Heart right ventricle (tissue), 16 donors: ENCODE measurements at places on chromosomes 3 and 15. TPM values are rescaled to one million over a fixed set of nuclear protein-coding genes. Genes with fewer than 3 reads are reported as not detected.

DNA sequence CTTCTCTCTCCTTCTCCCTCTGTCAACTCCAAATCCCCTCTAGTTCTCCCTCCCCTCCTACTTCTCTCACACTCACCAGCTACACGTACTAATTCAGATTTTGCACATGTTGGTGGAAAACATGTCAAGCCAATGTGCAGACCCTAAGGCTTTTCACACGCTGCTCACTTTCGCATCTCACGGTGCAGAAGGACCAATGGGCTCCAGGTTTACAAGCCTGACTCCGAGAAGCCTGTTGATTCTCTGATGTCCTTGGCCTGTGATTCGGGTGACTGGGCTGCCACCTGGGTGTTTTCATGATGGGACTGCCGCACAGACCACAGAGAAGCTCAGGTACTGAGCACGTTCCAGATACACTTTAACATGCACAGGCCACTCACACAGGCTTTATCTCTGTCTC is 3.7 kb downstream of the FOXL2NB start:
- DNase-seq, result no peak

DNA sequence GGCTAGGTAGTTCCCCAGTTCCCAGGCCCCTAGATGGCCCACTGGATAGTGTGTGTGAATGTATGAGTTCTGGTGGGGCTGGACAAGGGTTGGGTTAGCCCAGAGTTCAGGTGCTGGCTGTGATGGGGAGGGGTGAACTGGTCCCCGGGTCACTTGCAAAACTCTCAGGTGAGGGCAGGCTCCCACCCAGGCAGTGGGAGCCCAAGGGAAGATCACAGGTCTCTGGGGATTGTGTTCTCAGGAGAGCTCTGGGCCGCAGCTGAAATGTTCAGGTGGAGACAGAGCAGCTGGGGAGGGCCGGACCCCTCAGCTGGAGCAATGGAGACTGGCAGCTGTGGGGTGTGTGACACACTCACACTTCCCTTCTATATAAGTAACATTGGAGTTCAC is 12.8 kb upstream of the FAM98B start:
- DNase-seq, result no peak

GRCh38 chr3:189659571-189659970 is 28.4 kb downstream of the TP63 start:
- no peak for DNase-seq

DNA sequence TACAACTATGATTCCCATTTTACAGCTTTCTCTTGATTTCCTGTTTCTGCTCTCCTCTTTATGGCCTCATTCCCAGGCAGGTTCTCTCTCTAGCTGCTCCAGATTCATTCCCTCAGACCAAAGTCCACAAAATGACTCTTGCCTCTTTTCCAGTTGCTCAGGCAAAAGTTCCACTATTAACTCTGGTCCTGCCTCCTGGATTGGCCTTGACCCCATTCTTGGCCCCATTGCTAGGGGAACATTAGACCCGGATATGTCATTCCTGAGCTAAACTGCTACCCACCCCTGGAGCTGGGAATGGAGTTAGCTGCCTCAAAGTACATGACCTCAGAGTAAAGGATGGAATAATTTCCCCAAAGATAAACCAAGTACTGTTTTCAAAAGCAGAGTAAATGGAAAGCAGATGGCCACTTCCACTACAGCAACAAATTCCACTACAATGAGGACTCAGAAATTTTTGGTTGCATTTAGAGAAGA is 73.0 kb upstream of the GAP43 start:
- DNase-seq, result peak; percentile 44

Gene ZCWPW2
- total RNA-seq, result 1.6 TPM

Gene SERINC4
- total RNA-seq, result 0.51 TPM

Gene SLC38A3
- 13.1 TPM for total RNA-seq

Gene NPAP1
- not detected for total RNA-seq
